Stimulated activated CD4-positive, alpha-beta T cell treated with anti-CD3 and anti-CD28 coated beads, Interleukin-4, amount 100 ng/mL, for 1 hour (primary cell): ENCODE measurements at places on chromosomes 16 and 17.

DNA sequence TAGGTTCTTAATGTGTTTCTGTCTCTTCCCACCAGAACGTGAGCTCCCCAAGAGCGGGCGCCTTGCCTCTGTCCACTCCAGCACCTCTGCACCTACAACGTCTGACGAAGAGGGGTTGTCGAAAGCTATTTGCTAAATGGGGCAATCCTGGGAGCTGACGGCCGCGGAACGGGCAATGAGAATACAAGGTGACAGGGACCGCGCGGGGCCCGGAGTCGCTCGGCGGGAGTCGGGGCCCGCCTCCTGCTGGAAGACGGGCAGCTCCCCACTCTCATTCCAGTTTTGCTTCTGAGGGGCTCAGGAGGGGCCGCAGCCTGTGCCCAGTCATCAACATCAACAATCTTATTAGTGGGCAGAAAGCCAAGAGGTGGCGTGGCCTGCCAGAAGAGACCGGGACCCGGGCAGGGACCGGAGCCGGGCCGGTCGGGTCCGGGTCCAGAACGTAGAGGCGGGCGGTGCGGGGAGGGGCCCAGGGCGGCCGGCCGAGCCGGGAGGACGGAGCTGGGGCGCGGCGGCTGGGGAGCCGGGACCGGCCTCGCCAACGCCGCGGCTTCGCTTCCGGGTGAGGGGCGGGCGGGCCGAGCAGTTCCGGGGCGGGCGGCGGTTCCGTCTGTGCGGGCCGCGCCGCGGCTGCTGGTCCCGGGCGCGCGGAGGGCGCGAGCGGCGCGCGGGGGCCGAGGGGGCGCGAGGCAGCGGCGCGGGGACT, at the start of gene MOSMO:
Gene MOSMO (plus strand): TSS at position 603 of the 706 bp plus-strand sequence. CDS start 191 bp downstream, outside the sequence.
- peak; percentile 76 for DNase-seq

DNA sequence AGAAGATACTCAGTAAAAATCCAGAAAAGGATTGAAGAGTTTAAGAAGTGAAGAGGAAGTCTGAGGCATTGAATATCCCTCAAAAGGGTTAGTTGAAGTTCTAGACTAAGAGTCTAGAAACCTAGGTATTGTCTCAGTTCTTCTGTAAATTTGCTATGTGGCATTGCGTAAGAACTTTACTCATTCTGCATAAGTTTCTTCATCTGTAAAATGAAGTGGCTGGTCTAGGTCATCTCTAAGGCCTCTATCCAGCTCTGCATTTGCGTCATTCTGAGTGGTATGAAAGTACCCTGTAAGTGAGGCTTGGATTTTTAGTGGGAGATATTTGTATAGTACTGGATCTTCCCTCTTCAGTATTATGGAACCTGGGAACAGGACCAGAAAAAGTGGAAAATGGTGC, 130.2 kb downstream of the MYO1D start:
- DNase-seq = no peak

- DNase-seq = no peak
Measured at GRCh38 chr16:84527532-84528269, 23.2 kb upstream of the MEAK7 start.

GRCh38 chr17:83032781-83033180, 46.6 kb upstream of the METRNL start:
- DNase-seq = no peak

GRCh38 chr16:26772503-26772902, 294.2 kb upstream of the C16orf82 start:
- no peak for DNase-seq

DNA sequence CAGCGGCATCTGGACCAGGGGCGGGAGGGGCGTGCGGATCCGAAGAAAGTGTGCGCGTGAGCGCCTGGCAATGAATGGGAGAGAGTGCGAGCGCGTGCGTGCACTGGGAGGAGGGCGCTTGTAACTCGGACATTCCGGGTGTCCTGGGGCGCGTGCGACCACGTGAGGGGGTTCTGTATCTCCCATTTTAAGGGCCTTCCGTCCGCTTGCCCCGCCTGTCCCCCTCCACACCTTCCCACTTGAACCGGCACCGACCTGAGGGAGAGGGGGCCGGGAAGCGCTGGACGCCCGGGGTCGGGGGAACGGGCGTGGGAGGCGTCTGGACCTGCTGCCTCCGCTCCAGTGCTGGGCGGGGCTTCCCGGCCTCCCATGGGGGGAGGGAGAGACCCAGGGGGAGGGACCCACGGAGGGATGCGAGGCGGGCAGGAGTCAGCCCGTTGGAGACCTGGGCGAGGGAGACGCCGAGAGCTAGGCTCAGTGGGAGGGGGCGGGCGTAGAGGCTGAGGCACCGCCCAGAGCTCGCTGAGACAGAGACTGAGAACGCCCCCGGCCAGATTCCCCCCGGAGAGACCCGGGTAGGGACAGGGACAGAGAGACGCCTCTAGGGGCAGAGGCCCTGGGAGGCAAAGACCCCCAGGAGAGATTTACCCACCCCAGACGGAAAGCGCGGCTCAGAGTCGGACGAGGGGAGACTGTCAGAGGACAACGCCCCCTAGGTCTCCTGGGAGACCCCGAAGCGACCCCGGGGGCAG, at the start of gene KREMEN2:
Gene KREMEN2 (plus strand): TSS at position 553 of the 752 bp plus-strand sequence. CDS start 246 bp downstream, outside the sequence.
- peak; percentile 56 for DNase-seq

GRCh38 chr16:57289391-57290257, 5.2 kb upstream of the PLLP start:
- no peak for DNase-seq
